COLO829 (cell line): ENCODE measurements at places on chromosomes 13 and 19.

DNA sequence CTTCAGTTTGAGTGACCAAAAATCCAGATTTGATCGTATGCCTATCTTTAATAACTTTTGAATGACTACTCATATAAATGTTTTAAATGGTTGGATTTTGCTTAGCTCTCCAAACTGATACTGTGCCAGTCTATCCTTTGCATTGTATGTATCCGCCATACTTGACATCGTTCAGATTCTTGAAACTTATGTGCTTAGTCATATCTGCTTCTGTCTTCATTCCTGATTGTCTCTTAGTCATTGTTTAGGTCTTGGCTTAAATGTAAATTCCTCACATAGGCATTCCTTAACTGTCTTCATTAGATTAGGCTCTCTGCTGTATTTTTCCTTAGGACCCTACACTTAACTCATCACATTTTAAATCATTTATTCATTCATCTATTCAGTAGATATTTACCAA lies 126.0 kb downstream of the PCCA start:
- DNase-seq: no peak

DNA sequence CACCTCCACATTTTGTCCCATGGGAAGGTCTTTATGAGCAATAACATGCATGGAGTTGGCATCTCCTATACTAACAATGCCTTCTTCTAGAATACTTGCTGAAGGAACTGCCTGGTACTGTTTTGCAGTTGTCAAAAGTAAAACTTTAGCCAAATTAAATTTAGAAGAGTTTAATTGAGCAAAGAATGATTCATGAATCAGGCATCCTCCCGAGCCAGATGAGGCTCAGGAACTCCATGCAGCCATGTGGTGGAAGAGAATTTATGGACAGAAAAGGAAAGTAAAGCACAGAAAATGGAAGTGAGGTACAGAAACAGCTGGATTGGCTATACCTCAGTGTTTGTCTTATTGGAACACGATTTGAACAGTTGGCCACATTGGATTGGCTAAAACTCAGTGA lies 1081.9 kb downstream of the SLITRK1 start:
- DNase-seq: no peak

- no peak for DNase-seq
Measured at GRCh38 chr19:58349590-58349989, 3.7 kb downstream of the A1BG start.

DNA sequence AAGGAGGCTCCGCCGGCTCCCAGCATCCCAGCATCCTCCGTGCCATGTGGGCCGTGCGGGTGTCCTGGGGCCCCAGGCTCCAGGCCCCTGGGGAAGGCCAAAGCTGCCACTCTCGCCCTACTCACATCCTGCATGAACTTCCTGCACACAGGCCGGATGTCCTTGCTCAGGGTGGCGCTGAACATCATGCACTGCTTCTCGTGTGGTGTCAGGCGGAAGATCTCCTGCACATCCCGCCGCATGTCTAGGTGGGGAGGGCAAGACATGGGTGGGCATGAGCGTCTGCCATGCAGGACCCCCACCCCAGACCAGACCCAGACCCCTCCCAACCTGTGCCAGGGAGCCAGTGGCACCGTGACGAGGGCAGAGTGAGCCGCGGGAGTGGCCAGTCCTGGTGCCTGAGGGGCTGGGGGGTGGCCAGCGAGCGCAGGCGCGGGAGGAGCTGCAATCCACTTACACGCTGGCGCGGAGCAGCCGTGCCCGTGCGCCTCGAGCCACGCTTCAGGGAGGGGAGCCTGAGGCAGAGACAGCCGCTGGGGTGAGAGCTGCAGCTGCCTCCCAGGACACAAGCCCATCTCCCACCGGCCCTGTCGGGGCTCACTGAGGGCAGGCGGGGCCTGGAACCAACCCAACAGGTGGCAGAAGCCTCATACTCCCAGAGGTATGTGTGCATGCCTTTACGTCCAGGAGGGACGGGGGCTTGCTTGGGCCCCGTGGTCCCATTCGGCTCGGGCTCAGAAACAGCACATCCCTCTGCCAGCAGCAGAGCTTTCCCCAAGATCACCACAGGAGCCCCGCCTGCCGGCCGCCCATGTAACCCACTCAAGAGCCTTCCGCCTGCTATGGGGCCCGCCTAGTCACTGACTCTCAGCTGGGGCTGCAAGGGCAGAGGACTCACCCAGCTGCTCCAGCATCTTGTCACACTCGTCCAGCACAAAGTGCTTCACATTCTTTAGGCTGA lies 8.8 kb downstream of the DDX39A start:
- DNase-seq: no peak

GRCh38 chr13:48501705-48502104 lies 31.2 kb downstream of the RCBTB2 start:
- DNase-seq: no peak

DNA sequence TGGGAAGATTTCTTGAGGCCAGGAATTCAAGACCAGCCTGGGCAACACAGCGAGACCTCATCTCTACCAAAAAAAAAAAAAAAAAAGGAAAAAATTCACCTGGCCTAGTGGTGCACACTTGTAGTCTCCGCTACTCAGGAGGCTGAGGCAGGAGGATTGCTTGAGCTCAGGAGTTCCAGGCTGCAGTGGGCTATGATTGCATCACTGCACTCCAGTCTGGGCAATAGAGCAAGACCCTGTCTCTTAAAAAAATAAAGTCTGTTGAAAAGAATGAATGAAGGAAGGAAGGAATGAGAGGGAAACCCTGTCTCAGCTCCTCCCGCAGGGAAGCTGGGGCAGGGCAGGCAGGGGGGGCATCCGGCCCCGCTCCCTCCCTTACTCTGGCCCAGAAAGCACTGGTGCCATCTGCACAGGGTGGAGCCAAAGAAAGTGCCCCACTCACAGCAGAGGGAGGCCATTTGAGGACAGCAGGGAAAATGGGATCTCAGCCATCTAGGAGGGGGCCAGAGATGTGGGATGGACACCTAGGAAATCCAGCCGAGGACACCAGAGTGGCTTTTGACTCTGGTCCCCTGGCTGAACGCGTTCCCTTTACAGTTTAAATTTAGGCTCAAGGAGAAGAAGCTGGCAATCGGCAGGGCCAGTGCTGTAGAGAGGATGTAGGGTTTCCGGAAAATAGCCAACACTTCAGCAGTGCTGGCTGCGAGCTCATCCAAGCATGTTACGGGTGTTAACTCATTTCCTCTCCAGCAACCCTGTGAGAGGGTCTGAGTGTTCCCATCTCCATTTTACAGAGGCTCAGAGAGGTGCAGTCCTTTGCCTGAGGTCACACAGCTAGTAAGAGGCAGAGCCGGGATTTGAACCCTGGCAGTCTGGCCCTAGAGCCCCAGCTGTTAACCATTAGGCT lies 3.6 kb upstream of the HPN start:
- no peak for DNase-seq

DNA sequence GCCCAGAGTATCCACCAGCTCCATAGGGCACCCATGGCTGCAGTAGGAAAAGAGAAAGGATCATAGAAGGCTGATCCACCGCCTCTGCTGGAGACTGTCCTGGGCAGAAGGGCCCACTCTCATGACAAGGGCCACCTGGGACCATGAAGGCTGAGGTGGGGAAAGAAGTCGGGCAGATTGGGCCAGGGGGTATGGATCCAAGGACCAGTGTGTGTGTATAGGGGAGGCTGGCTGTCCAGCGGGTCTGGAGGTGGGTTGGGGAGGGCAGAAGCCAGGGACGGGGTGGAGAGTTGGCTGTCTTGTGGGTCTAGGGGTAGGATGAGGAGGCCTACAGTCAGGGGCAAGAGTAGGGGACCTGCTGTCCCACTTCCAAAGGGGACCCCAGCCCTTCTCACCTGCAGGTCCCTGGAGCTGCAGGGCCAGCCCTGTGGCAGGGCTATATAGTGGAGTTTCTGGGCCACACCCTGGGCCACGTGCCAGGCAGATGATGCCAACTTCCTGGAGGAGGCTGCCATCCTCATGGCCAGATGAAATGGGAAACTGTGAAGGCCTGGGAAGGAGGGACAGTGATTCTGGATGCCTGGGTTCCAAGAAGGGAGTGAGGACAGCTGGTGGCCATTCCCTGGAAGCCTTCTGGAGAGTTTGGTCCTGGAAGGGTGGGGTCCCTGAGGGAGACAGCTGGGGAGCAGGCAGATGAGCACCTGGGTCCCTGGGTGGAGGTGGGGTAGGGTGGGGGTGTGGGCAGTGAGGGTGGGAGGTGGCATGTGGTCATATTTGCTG lies at the start of gene FCGBP:
FCGBP (minus strand) TSS at position 51 of the 780 bp plus-strand sequence.
- DNase-seq: no peak
